ENCODE measurements at places on chromosomes 12 and 14.

- no peak for DNase-seq
Measured at GRCh38 chr12:24615967-24616411, 332.9 kb downstream of the BCAT1 start.

DNA sequence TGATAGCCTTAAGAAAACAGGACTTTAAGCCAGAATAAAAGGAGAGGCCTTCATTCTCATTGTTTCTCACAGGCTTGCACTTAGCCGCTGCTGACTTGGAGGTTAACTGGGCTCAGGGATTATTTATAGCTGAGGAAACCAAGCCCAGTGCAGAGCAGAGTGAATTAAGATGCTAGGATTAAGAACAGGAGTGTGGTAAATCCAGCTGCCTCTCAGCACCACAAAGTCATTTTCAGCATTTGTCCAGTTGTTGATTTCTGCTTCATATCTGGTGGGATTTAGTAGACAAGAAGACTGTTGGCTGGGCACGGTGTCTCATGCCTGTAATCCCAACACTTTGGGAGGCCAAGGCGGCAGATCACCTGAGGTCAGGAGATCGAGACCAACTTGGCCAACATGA, 14.3 kb upstream of the KRT73 start:
- DNase-seq = no peak

DNA sequence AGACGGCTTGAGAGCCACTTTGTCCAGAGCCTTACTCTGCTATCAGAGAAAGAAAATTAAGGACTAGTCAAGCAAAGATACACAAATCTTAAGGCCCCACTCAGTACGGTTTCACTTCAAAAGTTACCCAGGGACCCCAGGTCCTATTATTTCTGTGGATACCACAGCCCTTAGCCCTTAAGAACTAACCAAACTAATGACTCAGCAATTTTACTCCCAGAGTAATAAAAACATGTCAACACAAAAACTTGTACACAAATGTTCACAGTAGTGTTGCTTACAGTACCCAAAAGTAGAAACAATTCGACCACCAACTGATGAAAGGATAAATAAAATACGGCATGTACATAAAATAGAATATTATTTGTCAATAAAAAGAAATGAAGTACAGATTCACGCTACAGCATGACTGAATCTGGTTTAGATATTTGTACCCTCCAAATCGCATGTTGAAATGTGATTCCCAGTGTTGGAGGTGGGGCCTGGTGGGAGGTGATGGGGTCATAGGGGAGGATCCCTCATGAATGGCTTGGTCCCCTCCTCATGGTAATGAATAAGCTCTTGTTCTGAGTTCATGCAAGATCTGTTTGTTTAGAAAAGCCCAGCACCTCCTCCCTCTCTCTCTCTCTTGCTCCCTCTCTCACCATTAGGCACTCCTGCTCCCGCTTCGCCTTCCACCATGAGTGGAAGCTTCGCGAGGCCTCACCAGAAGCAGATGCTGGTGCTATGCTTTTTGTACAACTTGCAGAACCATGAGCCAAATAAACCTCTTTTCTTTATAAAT, 30.5 kb downstream of the AREL1 start:
- DNase-seq = no peak

- DNase-seq = no peak
Measured at GRCh38 chr12:127063339-127064072, 1203.5 kb upstream of the TMEM132C start.

DNA sequence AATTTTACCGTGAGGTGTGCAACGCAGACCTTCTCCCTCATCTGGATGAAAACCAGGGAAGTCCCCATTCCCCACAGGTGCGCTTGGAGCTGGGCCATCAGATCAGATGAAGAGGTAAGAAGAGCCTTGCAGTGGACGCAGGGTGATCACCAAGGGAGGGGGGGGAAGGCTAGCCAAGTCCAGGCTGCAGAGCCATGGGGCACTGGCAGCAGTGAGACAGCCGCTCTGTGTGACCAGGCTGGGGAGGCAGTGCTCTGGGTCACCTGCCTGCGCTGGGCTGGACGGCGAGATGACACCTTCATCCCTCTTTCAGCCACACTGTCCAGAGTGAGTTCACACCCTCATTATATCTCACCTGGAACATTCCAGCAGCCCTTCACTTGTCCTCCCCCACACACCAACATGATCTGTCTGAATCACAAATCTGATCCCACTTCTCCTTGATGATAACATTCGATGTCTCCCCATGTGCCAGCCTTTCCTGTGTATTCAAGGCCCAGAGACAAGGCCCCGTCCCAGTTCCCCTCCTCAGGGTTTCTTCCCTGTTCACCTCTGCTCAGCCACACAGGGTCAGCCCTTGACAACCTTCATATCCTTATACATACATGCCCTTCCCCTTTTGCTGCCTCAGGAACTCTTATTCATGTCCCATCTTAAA, 65.9 kb upstream of the VASH1 start:
- DNase-seq = no peak

DNA sequence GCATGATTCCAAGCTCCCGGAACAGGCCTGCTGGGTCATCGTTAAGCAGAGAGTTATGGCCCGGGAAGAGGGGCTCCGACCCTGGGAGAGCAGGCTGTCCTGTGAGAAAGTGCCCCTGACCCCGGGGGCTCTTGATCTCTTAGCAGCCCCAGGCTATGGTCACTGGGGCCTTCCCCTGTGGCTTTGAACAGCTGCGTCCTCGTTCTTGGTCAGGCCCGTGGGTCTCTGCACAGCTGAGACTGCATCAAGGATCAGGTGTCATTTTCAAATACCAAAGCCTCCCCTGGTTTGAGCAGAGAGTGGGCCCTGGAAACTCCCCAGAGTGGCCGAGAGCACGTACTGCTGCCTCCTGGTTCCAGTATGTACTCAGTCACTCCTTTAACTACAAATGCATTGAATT, 114.8 kb downstream of the ESRRB start:
- DNase-seq = no peak

DNA sequence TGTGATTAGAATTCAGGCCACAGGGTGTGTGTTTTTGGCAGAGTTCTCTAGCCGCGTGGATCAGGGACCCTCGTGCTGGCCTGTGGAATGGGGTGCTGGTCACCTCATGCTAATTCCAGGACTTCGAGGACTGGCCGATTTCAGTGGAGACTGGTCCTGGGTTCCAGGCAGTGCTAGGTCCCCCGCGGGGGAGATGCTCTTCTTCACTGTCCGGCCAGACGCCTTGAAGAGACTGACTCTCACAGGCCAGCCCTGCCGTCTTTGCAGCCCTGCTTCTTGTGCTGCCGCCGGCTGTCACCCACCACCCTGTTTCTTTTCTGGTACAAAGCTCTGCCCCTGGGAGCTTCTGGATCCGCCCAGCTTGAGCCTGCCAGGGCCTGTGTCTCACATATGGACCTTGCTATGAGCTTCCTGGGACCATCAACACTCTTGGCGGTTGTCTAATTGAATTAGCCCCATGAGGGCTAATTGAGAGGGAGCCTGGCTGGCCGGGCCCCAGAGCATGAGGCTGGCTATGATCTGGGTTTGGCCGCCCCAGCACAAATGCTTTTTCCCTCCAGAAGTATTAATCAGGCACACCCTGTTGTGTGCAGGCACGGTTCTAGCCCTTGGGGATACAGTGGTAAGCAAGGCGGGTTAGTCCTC, 8.2 kb downstream of the MLXIP start:
- DNase-seq = no peak

- no peak for DNase-seq
Measured at GRCh38 chr12:94722664-94723063, 72.3 kb upstream of the TMCC3 start.

DNA sequence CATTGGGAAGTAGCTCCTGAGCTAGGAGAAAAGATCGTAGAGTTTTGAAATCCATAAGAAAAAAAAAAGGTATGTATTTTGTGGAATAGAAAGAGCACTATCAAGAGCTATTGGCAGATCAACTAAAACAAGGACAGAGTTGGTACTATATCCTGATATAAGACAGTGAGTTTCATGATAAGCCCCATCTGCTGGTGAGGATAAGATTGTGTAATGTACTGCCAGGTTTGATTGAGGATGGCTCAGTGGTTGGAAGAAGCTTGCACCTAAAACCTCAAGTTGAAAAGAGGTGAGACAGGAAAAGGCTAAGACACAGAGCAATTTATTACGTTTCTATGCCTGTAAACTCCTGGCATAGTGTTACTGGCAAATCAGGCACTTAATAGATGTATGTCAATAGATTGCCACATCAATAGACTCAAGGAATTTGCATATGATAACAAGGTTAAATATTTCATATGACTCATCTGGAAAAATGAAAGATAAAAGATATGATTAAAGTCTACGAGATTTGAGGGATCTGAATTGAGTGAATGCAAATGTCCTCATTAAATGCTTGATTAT, 525.6 kb downstream of the FLRT2 start:
- no peak for DNase-seq

DNA sequence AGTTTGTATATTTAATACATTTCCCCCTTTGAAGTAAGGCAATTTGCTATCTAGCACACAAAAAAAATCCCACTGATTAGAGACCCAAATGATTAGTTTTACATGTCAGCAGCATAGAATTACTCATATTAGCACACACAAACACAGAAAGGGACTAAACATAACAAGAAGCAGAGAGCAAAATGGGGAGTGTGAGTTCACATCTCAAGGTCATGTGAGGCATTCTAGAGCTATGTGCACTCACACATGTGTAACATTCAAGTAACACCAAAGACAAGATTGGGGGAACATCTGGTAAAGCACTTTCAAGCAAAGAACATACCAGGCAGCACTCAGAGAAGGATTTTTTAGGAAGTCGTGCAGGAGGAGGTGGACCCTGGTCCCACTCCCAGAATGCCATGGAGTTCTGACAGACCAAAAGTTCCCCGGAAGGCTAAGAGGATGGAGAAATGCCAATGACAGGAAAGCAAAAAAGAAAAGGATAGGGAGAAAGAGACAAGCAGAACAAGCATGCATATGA, 105.8 kb upstream of the SINHCAF start:
- no peak for DNase-seq

DNA sequence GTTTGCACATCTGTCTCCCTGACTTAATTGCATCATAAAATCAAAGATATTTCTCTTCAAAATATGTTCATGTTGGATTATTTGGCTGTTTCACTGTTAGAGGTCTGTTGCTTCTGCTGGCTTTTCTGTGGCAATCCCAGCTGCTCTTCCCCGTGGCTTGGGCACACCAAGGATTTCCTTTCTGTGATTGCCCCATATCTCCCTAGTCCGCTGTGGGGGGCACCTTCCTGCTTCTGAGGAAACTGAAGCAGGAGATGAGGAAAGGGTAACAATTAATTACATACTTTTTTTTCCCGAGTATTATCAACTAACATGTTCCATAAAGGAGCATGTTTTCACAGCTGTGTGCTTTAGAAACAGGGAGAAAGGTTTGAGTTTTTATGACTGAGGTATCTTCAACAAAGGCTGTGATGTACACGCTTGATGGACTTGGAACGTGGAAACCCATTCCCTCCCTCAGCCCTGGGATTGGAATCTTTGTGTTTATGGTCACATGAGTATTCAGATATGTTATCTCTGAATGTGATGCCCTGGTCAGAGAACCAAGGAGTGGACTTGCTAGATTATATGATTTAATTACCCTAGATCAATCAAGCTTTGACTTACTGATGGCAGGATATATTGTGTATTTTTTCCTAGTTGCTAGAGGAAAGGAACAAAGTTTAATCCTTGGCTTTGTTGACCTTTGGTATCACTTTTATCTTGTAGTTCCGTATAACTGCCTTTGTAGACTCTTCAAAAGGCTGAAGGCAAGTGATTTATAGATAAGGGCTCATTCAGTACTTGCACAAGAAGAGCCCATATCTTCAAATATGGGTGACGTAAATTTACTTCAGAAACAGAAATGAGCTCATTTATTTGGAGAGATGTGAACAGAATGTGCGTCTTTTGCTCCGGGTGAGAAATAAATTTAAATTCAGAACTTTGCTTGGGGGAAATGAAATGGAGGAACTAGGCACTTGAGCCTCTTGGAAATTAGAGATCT, 46.7 kb downstream of the BORCS5 start:
- no peak for DNase-seq

GRCh38 chr12:116534311-116535121, 24.7 kb upstream of the MAP1LC3B2 start:
- DNase-seq = no peak

DNA sequence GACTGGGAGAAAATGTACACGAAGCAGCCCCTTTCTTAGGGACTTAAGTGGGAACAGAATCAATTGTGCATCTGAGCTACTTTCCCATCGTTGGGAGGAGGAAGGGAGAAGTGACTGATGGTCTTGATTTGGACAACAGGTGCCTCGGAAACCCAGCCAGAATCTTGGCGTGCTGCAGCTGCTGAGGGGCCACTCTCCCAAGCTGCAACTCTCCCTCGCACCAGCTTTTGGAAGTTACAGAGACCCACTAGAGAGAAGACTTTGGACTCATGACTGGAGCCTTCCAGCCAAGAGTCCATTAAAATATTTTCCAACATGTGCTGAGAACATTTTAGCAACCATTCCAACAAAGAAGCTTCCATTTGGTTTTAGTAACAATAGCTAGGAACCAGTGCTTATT, 52.3 kb downstream of the GNS start:
- no peak for DNase-seq

DNA sequence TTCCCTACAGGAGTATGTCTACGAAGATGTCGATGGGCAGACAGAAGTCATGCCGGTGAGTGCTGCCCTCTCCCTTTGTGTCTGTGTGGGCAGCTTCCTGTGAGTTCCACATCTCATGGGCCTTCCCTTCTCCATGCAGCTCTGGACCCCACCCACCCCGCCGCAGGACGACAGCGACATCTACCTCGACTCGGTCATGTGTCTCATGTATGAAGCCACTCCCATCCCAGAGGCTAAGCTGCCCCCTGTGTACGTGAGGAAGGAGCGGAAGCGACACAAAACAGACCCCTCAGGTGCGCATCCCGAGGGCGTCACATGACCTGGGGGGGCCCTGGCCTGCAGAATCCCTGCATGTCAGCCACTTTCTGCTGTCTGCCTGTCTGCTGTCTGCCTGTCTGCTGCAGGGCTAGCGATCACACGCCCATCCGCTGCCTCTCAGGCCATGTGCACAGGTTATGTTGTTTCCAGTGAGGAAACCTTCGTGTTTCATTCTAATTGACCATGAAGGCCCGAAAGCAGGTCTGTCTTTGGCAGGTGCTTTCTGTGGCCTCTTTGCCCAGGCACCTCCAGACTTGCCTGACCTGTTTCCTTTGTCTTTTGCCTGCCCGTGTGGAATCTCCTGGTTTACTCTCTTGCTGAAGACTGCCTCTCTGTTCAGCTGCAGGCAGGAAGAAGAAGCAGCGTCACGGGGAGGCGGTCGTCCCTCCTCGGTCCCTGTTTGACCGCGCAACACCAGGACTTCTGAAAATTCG, 95.1 kb downstream of the EP400 start:
- DNase-seq = no peak

- no peak for DNase-seq
Measured at GRCh38 chr12:31591380-31591901, 505 bp upstream of the DENND5B start.

DNA sequence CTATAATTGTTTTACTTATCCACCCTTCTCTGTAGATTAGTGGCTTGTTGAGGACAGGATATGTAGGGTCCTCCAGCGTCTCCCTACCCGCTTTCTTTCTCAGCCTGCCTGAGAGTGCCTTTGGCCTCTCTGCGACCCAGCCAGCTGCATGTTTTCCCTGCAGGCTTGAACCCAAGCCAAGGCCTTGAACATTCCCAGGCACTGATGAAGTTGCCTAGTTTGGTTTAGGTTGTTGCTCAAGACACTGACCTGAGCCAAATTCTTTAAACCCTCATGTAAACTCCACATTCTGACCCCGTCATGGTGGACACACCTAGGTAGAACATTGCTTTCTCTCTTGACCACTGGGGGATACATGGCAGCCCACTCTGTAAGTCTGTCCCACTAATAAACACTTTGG, 33.4 kb upstream of the TXNRD1 start:
- DNase-seq = no peak

GRCh38 chr12:109711596-109712461, 1.8 kb upstream of the FAM222A start:
- no peak for DNase-seq

All from stimulated activated effector memory CD8-positive, alpha-beta T cell treated with anti-CD3 and anti-CD28 coated beads, Interleukin-12 subunit alpha, Interleukin-12 subunit beta, amount 100 ng/mL, for 72 hours (primary cell).